Fibroblast of skin of left quadriceps (primary cell): ENCODE measurements at places on chromosomes 13 and 19.

DNA sequence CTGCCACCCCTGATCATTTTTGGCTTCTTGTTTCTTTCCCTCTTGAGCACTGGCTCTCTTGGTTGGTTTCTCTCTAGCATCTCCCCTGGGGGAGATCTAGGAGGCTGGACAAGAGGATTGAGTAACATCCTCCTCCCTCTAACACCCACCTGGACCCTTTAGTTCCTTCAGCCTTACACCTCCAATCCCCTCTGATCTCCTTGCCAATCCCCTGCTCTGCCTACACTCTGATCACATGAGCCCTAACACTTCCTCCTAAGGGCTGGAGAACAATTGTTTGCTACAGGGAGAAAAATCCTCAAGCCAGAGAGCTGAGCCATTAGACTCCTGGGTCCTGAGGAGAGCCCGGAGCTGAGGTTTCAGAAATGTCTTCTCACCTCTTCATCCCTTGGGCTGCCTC is 65.9 kb upstream of the ADGRL1 start:
- no peak for DNase-seq

- no peak for DNase-seq
These were observed 27.3 kb downstream of the PTPRS start for GRCh38 chr19:5313307-5313706.

GRCh38 chr19:49663224-49663623 is 2.4 kb downstream of the IRF3 start:
- no peak for DNase-seq

DNA sequence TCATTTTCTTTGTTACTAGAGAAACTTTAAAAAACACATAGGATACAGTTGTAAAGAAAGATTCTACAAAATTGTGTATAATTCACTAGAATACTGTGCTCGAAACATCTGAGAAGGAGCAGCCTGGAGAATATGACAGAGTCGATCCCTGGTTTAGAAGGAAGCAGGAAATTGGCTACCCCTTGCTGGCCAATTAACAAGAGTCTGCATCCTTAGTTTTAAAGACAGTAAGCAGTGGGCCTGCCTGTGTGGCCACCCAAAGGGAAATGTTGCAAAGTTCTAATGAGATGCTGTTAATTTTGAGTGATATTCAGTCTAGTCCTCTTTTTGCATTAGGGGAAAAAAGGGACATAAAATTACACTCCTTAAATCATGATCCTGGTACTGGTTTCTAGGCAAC is 988.6 kb downstream of the PCDH17 start:
- no peak for DNase-seq

GRCh38 chr19:17052439-17052838 is 22.8 kb downstream of the HAUS8 start:
- DNase-seq, result peak; percentile 18

DNA sequence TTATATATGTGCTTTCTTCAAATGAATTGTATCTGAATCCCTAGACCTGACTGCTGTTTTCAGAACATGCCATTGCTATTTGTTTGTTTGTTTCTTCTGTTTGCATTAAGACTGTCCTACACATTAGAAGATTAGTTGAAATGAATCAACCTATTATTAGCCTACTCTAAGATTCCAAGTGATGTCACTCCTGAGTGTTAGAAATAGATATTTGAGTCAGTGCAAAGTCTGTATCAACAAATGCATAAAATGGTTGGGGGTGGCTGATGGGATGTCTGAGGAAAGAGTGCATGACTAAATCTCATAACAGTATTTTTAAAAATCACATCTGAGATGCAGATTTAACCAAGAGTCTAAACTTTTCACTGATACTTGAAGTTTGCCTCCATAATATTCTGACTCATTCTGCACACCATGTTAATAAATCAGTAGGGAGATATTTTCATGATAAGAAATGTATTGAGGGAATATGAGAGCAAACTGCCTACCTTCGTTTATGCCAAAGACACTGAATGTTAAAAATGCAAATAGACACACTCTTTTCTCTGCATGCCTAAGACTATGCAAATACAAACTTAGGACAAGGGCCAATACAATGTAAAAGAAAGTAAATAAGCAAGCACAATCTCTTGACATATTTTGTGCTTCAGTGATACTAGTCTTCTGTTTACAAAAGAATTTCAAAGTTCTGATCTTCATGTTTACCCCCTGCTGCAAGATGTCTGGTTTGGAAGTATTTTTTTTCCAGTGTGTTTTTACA is 253.3 kb downstream of the LIG4 start:
- no peak for DNase-seq

DNA sequence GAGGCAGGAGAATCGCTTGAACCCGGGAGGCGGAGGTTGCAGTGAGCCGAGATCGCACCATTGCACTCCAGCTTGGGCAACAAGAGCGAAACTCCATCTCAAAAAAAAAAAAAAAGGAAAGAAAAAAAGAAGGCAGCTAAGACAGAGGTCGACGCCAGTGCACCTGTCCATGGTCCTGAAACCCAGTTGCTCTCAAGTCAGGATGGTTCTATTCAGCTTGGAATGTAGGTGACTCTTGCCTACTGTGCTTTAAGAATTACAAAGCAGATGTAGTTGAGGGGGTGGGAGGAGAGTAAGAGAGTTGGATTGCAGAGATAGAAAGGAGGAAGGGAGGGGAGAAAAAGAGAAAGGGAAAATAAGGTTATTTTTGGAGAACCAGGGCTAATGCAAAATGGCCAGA is 18.7 kb downstream of the CACNG7 start:
- no peak for DNase-seq

- no peak for DNase-seq
These were observed 9.1 kb downstream of the ZNF575 start for GRCh38 chr19:43541920-43542650.

DNA sequence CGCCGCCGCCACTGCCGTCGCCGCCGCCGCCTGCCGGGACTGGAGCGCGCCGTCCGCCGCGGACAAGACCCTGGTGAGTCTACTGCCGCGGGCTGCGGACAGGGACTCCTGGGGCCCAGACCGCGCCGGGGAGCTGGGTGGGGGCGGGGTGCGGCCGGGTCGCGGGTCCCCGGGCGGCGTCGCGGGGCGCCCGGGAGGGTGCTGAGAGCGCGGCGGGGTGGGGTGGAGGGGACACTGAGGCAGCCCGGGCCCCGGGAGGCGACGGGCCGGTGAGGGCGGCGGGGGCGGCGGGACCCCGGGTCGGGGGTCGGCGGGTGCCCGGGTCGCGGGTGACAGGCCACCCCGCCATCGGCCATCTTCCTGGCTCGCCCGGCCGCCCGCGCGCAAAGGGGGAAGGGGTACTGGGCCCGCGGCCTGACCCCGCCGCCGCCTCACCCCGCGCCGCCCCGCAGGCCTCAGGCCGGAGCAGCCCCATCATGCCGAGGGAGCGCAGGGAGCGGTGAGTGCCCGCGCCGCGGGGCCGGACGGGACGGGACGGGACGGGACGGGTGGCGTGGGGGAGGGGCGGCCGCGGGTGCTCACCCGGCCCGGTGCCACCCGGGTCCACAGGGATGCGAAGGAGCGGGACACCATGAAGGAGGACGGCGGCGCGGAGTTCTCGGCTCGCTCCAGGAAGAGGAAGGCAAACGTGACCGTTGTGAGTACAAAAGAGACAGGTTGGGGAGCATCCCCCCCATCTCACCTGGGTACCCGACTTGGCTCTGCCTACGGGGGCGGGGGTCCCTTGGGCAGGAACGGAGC is 489 bp downstream of the CCNE1 start:
- DNase-seq, result no peak

DNA sequence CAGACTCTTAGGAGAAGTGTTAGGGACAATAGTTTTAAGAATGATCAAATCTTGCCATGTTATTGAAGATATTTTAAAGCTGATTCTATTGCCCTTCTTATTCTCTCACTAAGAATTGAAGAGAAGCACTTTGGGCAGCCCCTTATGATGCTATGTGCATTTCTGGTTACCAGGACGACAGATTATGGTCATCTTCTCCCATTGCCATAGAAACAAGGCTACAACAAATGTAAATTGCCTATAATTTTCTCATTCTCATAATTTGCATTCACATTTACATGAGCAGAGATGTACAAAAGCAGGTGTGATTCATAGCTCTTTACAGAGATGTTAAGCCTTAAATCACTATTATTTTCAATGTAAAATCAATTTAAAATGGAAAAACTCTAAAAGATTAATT is 137.3 kb upstream of the PCDH9 start:
- DNase-seq, result no peak

- DNase-seq, result no peak
These were observed 2.2 kb downstream of the CRTC1 start for GRCh38 chr19:18685597-18686190.

- no peak for DNase-seq
These were observed 89.5 kb downstream of the USP12 start for GRCh38 chr13:27081893-27082679.

DNA sequence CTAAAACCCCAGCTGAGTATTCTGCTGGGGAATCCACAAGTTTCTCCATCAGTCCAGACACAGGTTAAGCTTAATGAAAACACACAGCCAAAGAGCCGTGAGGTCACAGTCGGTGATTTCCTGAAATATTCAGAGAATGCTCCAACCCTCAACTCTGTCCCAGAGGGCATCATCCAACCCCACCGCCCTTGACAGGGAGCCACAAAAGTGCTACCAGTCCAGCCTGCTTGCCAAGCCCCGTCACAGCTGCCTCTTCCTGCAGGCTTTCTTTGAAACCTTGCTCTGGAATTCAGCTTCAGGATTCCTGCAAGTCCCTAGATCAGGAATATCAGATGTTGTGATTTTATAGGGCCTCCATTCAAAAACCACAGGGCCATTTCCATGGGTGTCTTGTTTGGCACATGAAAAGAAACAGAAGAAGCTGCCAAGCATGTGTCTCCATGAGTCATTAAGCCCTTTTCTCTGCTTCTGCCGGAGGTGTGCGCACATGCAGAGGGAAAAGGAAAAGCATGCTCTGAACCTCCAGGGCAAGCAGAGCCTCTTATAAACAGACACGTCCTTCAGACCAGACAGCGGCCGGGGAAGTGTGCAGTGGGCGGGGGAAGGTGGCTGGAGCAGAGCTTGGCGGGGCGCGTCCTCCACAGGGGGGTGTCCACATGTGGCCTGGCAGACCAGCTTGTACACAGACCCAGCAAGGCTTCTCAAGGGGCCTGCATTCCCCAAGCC is 164.7 kb downstream of the KATNAL1 start:
- peak; percentile 95 for DNase-seq

- DNase-seq, result no peak
These were observed 53.0 kb downstream of the GGACT start for GRCh38 chr13:100535426-100536135.

- peak; percentile 8 for DNase-seq
These were observed 23.3 kb downstream of the SERP2 start for GRCh38 chr13:44396701-44397580.

GRCh38 chr13:26186118-26186870 is 35.8 kb downstream of the RNF6 start:
- DNase-seq, result peak; percentile 83

DNA sequence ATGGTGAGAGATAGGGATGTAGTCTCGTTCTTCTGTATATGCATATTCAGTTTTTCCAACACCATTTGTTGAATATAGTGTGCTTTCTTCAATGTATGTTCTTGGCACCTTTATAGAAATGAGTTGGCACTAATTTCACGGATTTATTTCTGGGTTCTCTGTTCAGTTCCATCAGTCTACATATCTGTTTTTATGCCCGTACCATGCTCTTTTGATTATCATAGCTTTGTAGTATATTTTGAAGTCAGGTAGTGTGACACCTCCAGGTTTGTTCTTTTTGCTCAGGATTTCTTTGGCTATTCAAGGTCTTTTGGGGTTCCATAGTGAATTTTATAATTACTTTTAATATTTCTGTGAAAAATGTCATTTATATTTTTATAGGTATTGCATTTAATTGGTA is 14.5 kb upstream of the ZNF793 start:
- no peak for DNase-seq

- peak; percentile 11 for DNase-seq
These were observed 805.6 kb upstream of the ARGLU1 start for GRCh38 chr13:107373551-107373950.

GRCh38 chr13:82358284-82358683 is 1524.0 kb downstream of the SLITRK1 start:
- DNase-seq, result peak; percentile 4

- DNase-seq, result no peak
These were observed 67.8 kb upstream of the ZDHHC20 start for GRCh38 chr13:21526707-21527540.

GRCh38 chr19:8578642-8579265 is 1.5 kb upstream of the MYO1F start:
- no peak for DNase-seq

DNA sequence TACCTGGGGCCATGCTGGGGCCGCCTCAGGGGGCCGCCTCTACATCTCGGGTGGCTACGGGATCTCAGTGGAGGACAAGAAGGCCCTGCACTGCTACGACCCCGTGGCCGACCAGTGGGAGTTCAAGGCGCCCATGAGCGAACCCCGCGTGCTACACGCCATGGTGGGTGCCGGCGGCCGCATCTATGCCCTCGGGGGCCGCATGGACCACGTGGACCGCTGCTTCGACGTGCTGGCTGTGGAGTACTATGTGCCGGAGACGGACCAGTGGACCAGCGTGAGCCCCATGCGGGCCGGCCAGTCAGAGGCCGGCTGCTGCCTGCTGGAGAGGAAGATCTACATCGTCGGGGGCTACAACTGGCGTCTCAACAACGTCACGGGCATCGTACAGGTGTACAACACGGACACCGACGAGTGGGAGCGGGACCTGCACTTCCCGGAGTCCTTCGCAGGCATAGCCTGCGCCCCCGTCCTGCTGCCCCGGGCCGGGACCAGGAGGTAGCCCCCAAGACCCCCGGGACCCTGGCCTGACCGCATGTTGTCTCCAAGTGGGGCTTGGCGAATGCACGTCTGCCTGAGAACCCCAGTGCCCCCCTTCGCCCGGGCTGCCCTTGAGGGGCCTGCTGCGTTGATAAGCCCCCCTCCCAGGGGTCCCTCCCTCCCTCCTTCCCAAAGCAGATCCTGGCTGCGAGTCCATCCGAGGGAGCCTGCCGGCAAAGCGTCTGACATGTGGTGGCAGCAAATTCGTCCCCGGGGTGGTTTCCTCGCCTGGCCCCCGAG is 14.5 kb upstream of the CRTC1 start:
- DNase-seq, result no peak

- no peak for DNase-seq
These were observed 28.2 kb downstream of the ELL start for GRCh38 chr19:18493440-18494266.

DNA sequence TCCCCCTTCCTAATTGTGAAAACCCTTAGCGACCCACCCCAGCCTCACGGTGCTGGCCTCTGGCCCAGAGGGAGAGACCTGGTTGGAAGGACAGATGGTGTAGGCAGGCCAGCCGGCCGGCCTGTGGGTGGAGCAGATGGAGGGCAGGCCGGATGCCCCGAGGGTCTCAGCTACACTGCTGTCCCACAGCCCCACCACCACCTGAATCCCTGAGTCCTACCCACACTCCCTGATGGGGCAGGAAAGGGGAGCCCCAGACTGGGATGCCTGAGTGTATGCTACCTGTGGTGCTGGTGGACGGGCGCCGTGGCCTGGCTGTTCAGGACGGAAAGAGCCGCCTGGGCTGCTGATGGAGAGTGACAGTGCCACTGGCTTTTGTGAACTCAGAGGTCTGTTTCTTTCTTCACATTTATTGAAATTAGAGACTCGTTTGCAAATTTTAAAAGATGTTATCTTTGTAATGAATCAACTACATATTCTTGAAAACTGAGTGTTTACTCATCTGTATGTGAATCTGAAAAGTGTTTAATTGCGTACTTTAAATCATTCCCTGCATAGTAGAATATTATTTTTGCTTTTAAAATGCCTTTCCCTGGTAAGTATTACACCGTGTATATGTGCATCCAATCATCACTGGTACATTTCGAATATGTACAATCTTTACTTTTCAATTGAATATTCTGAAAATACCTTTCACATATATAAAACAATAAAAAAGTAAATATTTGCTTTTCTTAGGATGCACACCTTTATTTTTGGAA is 35.7 kb downstream of the TFDP1 start:
- no peak for DNase-seq

GRCh38 chr13:40876020-40876738 is 86.8 kb downstream of the SLC25A15 start:
- no peak for DNase-seq
